ENCODE measurements at places on chromosomes 5 and 9.
A peak's percentile ranks its signal among the peaks of the same experiment; 100 is the strongest.

DNA sequence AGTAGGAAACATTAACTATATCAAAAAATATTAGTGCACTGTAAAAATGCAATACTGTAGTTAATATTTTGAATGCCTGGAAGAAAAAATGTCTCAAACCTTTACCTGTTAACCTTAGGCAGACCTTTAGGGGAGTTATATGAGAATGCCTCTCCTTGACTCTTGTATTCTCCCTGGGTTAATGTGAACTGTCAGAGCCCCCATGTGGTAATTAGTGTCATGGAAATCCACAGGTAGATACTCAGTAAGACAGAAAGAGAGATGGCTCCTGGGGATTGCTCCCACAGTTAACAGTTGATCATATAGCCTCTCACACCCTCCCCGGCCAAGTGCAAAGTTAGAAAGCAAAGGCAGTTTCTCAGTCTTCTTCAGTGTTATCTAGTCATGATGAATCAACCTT, 742.8 kb downstream of the NR2F1-AS1 start:
- DNase-seq = no peak

GRCh38 chr5:88785746-88786565, 97.0 kb downstream of the MEF2C start:
- DNase-seq = no peak

DNA sequence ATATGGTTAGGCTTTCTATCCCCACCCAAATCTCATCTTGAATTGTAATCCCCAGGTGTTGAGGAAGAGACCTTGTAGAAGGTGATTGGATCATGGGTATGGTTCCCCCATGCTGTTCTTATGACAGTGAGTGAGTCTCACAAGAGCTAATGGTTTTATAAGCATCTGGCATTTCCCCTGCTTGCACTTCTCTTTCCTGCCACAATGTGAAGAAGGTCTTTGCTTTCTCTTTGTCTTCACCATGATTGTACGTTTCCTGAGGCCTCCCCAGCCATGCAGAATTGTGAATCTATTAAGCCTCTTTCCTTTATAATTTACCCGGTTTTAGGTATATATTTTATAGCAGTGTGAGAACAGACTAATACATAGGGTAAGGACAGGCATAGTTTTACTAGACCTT, 334.5 kb downstream of the TLR4 start:
- DNase-seq = no peak

DNA sequence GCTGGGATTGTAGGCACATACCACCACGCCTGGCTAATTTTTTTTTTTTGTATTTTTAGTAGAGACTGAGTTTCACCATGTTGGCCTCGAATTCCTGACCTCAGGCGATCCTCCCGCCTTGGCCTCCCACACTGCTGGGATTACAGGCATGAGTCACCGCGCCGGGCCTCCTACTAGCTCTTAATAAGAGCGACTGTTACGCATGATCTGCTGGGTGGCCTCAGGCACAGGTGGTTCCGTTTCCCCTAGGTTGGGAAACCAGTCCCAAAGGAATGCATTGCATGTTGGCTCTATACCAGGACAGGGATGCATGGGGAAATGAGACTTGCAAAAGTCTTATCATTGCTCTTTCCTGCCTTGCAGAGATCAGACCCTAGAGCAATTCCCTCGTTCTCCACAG, 184.7 kb upstream of the PPP1R26 start:
- peak; percentile 51 for DNase-seq

- DNase-seq = peak; percentile 88
These were observed 2.4 kb downstream of the HMCN2 start for GRCh38 chr9:130267930-130268329.

- DNase-seq = no peak
These were observed 67.1 kb upstream of the GOLPH3 start for GRCh38 chr5:32241034-32241783.

DNA sequence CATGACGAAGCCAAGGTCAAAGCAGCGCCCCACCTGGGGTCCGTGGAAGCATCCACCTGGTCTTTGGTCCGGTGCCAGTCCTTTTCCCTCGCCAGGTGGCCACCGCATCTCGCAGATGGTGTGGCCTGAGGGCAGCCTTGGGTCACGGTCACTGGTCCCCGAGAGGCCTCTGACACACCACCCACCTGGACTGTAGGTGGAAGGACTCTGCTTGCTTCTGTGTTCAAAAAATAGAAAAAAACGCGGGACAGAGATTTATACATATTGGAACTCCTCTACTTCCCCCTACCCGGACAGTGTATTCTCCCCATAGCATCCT, 466 bp upstream of the TTC39B start:
- no peak for DNase-seq

GRCh38 chr5:38423276-38424147, 132.9 kb downstream of the LIFR start:
- no peak for DNase-seq

All from posterior vena cava (tissue), 2 donors.